H54 (cell line): ENCODE measurements at places on chromosomes 1 and 21.

- DNase-seq: peak; percentile 67
These were observed 203.0 kb downstream of the TOMM20 start for GRCh38 chr1:234925440-234926263.

- DNase-seq: no peak
These were observed 90.7 kb upstream of the GCLM start for GRCh38 chr1:93999840-94000415.

GRCh38 chr1:1068517-1069055 is 5.5 kb downstream of the RNF223 start:
- DNase-seq: no peak

- no peak for DNase-seq
These were observed 15.2 kb downstream of the PM20D1 start for GRCh38 chr1:205834751-205835150.

- DNase-seq: peak; percentile 6
These were observed 50.4 kb upstream of the PTGFR start for GRCh38 chr1:78440381-78440793.

- DNase-seq: no peak
These were observed 60.0 kb upstream of the HMCN1 start for GRCh38 chr1:185674201-185674600.

- DNase-seq: peak; percentile 84
These were observed at the start of the genes CPTP and INTS11 for GRCh38 chr1:1324524-1325287. Gene CPTP (plus strand): TSS chr1:1324802. CDS start chr1:1326911, 2,109 bp downstream. Gene INTS11 (minus strand): TSS chr1:1324660. CDS start chr1:1324608, 52 bp downstream.

DNA sequence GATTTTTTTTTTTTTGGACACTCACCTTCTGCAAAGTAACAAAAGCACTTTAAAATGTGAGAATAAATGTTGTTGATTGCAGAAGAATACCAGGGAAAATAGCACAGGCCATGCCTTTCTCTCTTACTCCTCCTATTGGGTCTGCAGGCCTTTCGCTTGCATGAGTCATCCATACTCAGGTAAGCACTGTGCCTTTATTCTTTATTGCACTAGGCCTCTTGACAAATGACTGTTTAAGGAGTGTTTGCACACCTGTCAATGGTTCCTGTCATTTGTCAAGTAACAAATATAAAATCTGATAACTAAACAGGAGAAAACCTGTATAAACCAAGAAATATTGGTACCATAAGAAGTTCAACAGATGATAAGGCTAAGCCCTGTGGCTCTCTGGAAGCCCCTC is 106.5 kb downstream of the RGS7 start:
- no peak for DNase-seq

DNA sequence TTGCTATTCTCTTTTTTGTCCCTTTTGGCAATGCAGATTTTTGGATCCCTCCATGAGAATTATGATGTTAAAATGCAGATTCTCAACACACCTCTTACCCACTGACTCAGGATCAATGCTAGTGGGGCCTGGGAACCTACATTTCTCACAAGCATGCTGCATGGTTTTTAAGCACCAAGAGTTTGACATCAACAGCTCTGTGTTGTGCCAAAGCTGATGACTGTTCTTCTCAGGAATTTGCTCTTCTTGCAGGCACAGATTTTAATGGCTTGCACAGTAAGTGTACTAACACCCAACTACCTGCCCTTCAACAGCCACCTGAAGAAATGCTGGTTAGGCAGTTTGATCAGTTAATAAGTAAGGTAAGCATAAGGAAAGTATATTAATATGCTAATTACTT is 468.7 kb downstream of the PTBP2 start:
- DNase-seq: no peak

GRCh38 chr1:91545506-91546300 is 45.1 kb downstream of the CDC7 start:
- no peak for DNase-seq

- DNase-seq: no peak
These were observed 79.5 kb downstream of the JAK1 start for GRCh38 chr1:64886877-64887276.

GRCh38 chr1:97738270-97738669 is 182.6 kb downstream of the DPYD start:
- DNase-seq: no peak

GRCh38 chr21:39461419-39461818 is 9.6 kb downstream of the SH3BGR start:
- DNase-seq: no peak

GRCh38 chr1:167178831-167179230 is 41.9 kb upstream of the POU2F1 start:
- no peak for DNase-seq

DNA sequence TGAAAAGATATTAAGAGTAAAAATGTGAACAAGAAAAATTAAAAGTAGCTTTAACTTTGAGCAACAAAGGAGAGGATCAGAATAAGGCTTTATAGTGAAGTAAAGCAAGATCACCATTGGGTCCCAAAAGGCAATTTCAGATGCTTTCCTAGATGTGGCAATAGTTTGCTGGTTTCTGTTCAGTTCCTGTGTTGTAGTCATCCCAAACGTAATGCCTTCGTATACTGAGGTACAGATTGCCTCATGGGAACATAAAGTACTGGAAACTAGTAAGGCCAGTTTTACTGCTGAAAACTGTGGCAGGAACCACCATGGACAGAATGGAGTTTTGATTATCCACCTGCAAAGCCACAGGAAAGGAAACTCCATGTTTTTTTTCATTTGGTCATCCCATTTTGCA is 283.5 kb upstream of the SGIP1 start:
- DNase-seq: no peak

DNA sequence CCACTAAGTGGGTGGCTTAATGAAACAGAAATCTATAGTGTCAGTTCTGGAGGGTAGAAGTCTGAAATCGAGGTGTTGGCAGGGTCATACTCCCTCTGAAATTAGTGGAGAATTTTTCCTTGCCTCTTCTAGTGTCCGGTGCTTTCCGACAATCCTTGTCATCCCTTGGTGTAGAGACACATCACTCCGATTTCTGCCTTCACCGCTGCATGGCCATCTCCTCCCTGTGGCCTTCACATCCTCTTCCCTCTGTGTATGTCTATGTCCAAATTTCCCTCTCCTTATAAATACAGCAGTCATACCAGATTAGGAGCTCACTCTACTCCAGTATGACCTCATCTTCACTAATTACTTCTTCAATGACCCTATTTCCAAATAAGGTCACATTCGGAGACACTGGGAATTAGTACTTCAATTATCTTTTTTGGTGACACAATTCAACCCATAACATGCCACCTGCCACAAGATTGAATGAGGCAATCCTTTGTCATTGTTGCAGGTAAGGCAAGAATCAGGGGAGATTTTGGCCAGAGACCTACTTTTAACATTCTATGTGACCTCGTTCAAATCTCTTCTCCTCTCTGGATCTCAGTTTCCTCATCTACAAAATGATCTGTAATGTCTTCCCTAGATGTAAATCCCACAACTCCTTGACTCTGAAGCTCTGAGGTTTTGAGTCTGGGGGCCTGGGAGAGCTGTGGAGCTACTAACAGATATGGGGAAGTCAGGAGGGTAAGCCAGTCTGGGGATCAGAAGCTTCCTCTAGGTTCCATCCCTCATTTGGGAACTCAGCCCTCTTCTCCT is 16.1 kb downstream of the NAV1 start:
- DNase-seq: no peak

DNA sequence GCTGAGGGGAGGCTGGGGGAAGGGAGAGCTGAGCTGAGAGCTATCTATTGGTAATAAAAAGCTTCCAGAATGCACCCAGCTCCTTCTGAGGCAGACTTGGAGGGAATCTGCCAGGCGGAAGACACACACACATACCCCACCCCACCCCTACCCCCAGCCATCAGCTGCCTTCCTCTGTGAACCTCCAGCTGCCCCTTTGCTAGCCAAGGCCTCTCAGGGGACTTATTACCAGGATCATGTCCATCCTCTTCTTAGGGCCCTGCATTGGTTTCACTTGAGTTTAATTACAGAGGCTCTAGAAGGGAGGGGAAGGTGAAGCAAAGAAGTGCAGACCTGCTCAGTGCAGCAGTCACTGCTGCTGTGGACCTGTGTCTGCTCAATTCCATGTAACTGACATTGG is 156.4 kb downstream of the OMA1 start:
- no peak for DNase-seq

DNA sequence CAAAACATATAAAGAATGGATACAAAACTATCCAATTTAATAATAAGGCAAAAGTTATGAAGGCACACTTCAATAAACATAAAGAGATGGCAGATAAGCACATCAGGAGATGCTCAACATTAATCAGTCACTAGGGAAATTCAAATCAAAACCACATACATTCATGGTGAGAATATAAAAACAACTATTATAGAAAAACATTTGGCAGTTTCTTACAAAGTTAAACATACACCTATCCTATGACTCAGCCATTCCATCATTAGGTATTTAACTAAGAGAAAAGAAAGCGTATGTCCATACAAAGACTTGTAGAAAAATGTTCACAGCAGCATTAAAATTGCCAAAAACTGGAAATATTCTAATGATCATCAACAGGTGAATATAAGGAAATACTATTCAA is 44.3 kb downstream of the KIFAP3 start:
- DNase-seq: no peak

- no peak for DNase-seq
These were observed 414 bp downstream of the GPR153 start for GRCh38 chr1:6260433-6260934.

DNA sequence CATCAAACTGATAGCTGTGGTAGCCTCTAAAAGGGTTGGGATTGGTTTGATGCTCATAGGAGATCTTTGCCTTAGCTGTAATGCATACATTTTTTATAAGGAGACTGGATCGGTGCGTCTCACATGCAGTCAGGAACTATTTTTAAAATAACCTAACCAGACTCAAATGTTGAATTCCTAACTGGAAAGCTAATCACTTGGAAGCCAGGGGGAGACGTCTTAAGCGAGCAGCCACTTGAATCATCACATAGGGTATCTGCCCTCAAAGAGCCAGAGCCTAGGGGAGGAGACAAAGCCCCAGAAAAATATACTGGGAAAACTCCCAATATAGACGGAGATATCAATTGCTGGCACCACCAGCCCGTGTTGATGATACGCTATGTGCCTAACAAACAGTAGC is 61.7 kb upstream of the PUM1 start:
- no peak for DNase-seq

GRCh38 chr21:23936224-23936623 is 1671.1 kb downstream of the MRPL39 start:
- DNase-seq: no peak

DNA sequence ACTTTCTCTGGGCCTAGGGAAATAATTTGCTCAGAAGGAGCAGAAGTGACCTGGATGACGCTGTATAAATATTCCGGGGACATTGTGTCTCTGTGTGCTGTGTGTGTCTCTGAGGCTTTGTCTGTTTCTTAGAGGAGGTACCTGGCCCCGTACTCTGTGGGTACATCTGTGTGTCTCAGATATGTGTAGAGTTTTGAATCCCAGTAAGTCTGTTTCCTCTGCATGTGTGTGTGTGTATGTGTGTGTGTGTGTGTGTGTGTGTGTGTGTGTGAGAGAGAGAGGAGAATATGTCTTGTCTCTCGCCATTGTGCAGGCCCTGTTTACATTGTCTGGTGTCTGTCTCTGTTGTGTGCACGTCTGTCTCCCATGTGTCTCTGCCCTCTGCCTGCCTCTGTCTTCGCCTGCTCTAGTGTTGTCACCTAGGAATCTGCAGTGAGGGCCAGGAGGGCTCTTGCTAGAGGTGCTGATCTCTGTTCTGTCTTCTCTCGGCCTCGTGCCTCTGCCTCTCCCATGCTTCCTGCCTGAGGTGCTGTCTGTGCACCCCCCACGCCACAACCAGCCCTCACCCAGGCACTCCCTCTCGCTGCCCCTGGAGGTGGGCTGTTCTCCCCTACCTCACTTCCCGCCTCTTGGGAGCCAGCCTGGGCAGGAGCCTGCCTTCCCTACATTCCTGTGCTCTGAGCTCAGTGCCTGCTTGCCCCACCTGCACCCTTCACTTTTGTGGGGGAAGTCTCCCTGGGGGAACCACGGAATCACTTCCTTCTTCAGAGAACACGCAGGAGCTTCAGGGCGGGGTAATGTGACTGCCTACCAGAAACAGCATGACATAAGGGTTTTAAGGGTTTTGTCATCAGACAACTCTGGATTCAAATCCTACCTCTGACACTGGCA is 5.9 kb downstream of the MAP7D1 start:
- no peak for DNase-seq

DNA sequence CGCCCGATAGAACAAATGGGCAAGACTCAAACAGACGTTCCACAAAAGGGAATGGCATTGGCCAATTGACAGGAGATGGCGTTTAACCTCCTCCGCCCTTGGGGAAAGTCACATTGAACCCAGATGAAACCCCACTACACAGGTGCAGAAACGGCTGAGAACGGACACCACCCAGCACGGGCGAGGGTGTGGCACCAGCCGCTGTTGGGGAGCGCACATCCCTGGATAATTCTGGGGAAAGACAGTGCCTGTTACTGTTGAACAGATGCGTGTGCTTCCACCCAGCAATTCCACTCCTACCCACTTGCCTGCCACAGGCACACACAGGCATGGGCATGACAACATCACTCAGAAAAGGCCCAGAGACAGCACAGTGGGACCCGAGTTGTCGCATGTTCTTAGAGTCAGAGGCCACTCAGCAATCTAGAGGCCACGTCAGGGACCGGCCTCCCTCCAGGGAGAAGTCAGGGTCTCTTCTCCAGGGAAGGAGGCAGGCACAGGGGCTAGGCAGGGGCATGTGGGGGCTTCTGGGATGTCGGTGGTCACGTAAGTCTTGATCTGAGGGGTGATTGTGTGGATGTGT is 15.2 kb downstream of the PRXL2B start:
- DNase-seq: no peak

- DNase-seq: no peak
These were observed 107.4 kb downstream of the TBX19 start for GRCh38 chr1:168387781-168388760.

DNA sequence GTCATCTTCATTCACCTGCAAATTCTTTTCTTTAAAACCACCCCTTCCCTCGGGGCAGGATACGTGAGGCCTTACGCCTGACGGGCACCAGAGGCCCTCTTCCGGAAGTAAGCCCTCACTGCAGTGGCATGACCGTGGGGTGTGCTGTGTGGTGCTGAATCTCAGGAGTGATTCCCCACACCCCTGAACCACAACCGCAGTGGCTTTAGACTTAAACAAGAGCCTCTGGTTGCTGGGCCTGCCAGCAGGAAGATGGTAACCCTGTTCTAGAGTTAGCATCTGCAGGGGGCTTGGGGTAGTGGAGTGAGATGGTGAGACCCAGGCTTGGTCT is 12.1 kb downstream of the BSND start:
- no peak for DNase-seq
